ENCODE measurements at places on chromosomes 7 and 10. TPM values are rescaled to one million over a fixed set of nuclear protein-coding genes. Genes with fewer than 3 reads are reported as not detected.

The CRYGN gene
- not detected for total RNA-seq

The VCL gene
- total RNA-seq: 96.1 TPM

The KIAA1549 gene
- total RNA-seq: 1.3 TPM

The PRF1 gene
- total RNA-seq: 7.8 TPM

The NUTM2B gene
- total RNA-seq: 6.8 TPM

The KCNH2 gene
- 16.2 TPM for total RNA-seq

The AGR2 gene
- 297 TPM for total RNA-seq

The PLOD3 gene
- 48.4 TPM for total RNA-seq

The STOX1 gene
- 1.7 TPM for total RNA-seq

The BLNK gene
- total RNA-seq: 6.6 TPM

- no peak for DNase-seq
Observed at GRCh38 chr7:150753239-150753638, 16.0 kb downstream of the GIMAP5 start.

- DNase-seq: no peak
Observed at GRCh38 chr7:99008921-99009530, 130.7 kb downstream of the TRRAP start.

DNA sequence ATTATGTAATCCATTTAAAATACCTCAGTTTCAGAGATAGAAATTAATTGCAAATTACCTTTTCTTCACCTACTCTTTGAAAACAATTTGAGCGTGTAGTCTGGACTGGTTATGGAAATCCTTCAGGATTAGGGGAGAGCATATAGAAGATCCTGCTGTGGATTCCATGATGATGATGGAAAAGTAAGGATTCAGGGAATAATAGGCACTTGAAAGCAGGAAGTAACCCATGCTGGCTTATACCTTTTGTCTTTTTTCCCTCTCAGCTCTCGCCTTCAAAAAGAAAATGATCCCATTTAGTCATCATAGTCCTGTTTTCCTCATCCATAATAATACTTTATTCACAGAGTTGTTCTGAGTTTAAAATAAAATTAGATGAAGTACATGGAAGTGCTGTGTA lies 4.4 kb downstream of the HBP1 start:
- no peak for DNase-seq

DNA sequence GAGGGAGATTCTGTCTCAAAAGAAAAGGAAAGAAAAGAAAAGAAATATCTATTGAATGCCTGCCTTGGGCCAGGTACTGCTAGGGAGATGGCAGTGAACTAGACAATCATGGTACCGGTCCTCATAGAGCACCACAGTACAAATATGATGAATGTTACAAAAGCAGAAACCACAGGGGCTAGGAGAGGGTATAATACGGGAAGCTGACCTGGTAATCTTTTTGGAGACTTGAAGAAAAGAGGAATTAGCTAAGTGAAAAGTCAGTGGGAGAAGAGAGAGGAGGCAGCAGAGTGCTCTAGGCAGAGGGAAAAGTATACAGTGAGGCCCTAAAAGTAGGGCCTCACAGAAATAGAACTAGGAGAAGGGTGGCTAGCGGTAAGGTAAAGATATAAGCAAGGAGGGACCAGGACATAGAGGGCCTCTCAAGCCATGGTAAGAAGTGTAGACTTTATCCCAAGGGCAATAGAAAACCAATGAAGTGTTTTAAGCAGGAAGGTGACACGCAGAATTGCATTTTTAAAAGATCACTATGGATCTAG lies 42.8 kb upstream of the WNT8B start:
- DNase-seq: no peak

DNA sequence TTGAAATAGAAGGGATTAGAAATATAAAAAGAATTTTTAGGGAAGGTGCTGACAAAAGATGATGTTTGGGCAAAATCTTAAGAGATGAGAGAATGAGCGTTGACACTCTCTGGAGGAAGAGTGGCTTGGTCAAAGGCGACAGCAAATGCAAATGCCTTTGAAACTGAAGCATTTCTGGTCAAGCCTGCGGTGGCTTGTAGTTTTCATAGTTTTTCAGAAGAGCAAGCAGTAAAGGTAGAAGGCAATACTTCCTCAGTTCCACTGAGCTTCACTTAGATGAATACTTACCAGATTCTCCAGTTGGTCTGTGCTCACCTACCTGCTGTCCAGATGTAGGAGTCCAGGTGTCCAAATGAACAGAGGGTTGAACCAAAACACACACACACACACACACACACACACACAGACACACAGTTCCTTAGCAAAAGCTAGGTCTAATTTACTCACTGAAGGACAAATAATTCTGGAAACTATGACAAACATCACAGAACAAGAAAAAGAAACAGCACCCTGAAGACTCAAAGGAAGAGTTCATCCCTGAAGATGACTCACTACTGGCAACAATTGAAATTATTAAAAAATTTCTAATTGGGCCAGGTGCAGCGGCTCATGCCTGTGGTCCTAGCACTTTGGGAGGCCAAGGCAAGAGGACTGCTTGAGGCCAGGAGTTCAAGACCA lies 12.1 kb upstream of the STK17A start:
- no peak for DNase-seq

- peak; percentile 99 for DNase-seq
Observed at GRCh38 chr10:124916585-124917427, 25.1 kb upstream of the ZRANB1 start.

DNA sequence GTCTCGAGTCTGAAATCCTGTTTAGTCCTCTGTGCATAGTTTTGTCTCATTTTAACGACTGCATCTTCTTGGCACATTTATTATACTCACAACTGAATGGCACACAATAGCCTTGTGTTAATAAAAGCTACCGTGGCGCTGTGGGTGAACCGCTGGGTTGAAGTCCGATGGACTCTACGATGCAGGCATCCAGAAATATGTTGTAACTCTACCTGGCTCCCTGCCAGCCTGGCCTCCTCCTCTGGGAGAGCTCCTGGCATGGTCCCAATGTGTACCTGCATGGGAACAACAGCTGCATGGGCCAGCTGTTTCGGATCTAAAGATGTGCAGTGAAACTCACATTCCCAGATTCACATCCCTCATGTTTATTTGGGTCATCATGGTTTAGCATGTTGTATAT lies 3.7 kb upstream of the DPYSL4 start:
- DNase-seq: no peak

- no peak for DNase-seq
Observed at GRCh38 chr7:130273081-130273932, 6.6 kb downstream of the CPA2 start.

DNA sequence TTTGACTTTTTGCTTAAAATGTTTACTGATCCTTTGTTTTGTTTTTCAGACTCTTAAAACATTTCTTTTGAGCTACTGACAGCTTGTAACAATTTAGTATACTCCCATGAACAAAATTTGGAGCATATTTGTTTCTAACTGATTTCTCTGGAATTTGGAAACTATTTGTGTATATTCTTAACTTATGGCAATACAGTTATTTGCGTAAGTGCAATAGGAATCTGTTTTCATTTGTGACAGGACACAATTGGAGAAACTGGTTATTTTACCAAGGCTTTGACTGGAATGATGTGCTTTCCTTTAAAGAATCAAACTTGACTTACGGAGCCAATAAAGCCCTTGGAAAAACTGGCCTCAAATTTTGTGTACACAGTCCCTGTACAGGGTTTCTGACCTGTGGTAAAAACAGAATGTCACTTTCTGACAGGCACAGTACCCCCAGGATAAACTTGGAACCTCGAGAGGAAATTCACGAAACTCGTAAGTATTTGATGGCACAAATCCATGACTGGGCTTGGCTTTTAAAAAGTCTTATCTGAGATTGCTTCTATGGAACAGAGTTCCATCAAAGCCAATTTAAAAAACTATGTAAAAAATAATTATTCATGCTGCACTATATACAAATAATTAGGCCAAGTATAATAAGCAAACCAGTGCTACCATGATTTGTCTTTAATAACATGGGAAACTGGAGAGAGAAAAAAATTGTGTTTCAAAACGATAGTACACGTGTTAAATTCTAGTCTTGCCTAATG lies 70.4 kb downstream of the ST8SIA6 start:
- no peak for DNase-seq

GRCh38 chr7:85226361-85227085 lies 39.7 kb upstream of the SEMA3D start:
- no peak for DNase-seq

GRCh38 chr7:40008223-40008815 lies 58.3 kb downstream of the CDK13 start:
- DNase-seq: no peak

DNA sequence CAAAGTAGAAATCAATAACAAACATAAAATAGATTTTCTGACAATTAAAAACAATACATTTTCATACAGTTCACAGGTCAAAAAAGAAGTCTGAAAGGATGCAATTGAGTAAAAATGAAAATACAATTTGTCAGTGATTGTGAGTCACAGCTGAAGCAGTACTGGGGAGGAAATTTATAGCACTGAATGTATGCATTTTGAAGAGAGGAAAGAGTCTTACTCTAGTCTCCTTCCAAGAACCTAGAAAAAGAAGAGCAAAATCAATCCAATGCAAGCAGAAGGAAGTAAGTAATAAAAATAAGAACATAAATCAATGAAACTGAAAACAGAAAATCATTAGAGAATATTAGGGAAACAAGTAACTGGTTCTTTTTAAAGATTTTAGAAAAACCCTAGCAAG lies 507.2 kb upstream of the IGFBP3 start:
- DNase-seq: no peak

GRCh38 chr7:155310425-155311114 lies 12.9 kb downstream of the INSIG1 start:
- DNase-seq: no peak

DNA sequence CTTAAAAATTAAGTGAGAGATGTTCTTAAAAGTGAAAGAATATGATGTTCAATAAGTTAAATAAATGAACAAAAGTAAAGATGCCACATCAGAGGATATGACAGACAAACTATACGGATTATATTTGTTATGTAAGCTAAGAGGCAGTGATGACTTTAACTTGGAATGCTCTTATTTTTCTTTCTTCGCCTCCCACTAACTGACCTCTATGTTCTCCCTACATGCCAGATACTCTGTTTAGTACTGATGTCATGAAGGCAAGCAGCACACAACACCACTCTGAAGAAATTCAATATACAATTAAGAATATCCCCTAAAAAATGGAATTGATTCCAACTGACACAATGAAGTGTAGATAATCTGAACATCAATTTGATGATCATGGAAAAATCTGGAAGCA lies 223.4 kb downstream of the DOCK4 start:
- DNase-seq: no peak

- DNase-seq: no peak
Observed at GRCh38 chr7:144729226-144729625, 106.6 kb downstream of the TPK1 start.

- DNase-seq: no peak
Observed at GRCh38 chr7:131104596-131105293, 222.9 kb upstream of the MKLN1 start.

DNA sequence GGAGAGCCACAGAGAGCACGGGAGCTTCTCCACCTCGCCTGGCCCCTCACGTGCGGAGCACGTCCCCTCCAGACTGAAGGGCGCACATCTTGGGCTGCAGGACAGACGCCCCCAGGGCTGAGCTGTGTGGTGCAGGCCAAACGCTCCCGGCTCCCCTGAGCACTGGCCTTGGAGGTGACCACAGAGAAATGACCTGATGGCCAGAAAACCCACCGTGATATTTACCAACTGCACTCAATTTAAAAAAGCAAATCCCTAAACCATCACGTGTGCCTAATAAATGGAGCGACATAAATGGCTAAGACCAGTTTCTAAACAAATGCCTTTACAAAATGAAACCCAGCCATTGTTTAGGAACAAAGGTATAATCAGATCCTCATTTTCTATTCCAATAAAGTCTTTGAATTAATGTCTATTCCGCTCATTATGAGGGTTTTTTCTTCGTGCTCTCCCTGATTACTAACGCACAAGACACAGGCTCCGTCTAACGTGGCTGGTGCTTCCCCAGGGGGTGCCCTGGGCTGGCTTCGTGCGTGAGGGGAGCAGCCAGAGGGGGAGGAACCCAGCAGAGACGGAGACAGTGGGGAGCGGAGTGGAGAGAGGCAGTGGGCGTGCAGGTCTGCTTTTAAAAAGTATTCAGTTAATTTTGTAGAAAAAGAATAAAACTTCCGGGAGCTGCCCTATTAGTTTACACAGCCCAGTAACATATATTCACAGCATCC lies 190.3 kb downstream of the DNAJB6 start:
- DNase-seq: no peak

DNA sequence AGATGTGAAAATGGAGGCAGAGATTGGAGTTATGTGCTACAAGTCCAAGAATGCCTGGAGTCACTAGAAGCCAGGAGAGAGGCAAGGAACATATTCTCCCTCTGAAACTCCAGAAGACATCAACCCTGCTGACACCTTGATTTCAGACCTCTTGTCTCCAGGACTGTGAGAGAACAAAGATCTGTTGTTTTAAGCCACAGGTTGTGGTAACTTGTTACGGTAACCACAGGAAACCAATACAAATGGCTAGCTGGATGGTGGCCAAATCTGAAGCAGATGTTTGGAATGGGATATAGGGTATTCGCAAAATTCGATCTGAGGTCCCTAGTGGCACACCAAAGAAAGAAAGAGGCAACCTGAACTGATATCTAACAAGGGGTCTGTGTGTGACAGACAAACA lies 129.0 kb downstream of the HERPUD2 start:
- no peak for DNase-seq

DNA sequence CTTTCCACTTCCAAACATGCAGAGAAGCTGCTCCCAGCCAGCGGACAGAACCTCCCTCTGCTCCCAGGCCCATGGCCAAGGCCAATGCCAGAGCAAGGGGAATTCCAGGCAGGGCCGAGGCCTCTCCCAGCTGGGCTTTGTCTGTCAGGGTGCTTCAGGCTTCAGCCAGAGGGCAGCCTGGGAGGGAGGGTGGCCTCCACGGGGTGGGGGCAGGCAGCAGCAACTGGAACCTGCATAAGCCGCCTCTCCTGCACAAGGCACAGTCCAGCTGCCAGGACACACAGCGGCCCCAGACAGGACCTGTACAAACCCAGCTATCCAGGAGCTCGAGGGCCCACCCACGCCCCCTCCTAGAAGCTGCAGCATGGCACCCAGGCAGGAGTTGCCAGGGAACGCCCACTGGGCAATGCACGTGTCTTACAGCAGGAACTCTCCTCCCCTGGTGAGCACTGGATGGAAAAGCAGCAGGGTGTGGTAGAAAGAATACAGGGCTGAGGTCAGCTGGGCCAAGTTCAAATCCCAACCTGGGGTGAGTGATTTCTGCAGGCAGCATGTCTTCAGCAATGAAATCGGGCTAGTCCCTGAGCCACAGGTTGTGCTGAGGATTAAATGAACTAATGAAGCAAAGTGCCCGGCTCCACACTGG lies 7.6 kb downstream of the FAM53B start:
- peak; percentile 86 for DNase-seq

DNA sequence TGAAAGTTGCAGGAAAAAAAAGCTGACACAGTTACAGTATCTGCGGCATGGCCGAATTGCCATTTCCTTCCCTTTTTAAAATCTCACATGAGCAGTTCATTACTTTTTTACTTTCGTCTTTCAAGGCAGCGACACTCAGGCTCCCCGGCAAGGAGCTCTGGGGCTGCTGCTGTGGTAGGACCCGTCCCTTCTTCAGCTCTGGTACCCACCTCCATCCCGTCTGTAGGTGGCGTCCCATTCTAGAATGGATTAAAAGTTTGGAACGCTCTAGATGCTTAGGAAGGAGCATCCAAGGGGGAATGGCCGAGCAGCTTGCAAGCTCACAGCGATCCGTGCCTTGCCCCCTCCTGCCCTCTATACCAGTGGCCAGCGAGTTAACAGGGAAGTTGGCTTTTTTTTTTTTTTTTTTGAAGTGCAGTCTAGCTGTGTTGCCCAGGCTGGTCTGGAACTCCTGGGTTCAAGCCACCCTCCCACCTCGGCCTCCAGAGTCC lies 22.8 kb upstream of the TTYH3 start:
- DNase-seq: no peak

Data from transverse colon (tissue), 4 donors.